ACHN (cell line): ENCODE measurements at places on chromosomes 5 and 9.

- no peak for DNase-seq
Observed at GRCh38 chr9:126609191-126609590, 4.5 kb upstream of the LMX1B start.

GRCh38 chr9:137611623-137612609, 6.4 kb downstream of the ARRDC1 start:
- DNase-seq: peak; percentile 86

- no peak for DNase-seq
Observed at GRCh38 chr9:19239955-19240354, 9.5 kb downstream of the DENND4C start.

DNA sequence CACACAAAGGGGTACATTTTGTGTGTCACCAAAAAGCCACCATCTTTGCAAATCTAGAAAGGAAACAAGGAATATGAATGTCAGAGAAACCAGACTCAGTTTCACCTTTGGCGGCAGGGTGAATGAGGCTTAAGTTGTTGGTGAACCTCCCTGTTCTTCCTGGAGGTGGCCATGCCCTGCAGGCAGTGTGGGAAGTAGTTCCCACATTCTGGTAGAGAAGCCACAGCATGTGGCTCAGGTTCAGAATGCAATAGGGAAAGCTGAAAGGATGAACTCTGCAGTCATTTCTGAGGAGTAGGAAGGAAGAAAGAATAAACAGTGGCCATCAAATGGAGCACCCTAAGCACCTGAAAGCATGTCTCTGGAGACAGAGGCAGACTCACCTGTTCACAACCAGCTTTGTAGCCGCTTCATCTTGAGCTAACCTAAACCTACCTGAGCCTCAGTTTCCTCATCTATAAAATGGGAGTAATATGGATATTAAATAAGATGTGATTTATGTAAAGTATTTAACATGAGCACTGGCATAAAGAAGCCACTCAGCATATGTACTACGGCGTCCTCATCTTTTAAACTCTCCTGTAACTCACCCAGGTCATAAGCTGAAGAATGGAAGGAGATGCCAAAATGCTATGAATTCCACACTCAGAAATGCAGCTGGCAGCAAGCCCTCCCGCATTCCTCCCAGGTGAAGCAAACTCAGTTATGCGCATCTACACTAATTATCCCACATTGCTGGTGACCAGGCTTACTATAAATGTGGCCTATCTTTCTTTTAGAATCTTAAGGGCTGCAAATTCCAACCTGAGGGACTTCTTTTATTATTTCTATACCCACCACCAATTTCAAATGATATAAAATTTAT, 86.0 kb downstream of the ZNF608 start:
- DNase-seq: peak; percentile 92

DNA sequence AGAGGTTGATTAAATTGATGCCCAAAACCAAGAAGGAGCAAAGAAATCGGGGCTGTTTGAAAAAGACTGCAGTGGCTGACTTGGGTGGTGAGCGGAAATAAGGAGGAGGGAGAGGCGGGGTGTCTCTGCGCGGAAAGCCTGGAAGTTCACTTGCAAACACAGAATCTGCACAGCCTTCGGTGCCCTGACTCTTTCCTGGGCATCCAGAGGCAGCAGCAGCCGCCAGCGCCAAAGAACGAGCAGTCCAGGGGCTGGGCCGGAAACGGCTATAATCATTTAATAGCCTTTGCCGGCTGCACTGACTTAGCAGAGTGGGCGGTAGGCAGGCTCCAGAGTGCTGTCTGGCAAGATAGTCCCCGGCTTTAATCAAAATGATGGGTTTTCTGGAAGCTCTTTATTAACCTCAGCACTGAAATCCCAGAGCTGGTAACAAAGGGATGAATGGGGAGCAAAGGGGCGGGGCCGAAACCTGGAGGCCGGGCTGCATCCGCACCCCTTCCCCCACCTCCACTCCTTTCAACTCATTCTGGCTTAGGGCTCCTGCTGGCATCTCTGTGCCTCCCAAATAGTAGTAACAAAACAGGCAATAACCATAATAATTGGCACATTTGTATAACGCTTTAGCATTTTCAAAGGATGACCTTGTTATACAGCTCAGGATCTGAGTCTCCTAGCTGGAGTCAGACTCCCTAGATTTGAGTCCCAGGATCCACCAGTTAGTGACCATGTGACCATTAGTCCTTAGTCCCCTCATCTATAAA, 35.7 kb downstream of the PCDHAC2 start:
- DNase-seq: no peak

DNA sequence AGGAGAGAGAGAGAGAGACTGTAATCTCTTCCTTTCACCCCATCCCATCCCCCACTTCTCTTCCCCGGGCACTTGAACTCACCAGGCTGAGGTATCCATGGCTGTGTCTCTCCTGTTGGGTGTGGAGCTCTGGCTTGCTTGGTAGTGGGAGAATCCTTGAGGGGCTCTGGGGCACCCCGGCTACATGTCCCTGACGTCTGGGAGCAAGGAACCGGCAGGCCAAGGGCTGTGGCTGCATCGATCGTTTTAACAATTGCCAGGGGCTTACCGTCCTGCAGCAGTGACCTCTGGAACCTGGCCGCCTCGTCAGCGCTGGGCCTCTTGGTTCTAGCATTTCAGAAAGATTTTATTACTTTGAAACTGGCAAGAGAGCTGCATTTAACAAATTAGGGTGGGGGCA, 30.0 kb downstream of the FGF18 start:
- no peak for DNase-seq

DNA sequence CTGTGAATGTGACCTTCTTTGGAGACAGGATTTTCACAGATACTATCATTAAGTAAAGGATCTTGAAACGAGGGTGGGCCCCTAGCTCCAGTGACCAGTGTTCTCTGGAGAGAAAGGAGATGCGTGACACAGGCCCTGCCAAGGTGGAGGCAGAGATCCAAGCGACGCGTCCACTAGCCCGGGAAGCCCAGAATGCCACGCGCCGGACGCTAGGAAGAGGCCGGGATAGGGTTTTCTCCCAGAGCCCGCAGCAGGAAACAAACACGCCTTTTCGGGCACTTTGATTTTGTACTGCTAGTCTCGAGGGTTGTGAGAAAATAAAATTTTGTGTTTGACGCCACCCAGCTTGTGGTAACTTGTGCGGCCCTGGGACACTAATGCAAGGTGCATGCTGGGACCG, 29.6 kb upstream of the VDAC1 start:
- no peak for DNase-seq

- no peak for DNase-seq
Observed at GRCh38 chr5:94941122-94941755, 322.8 kb downstream of the SLF1 start.

- DNase-seq: no peak
Observed at GRCh38 chr9:68728731-68729130, 23.7 kb downstream of the PIP5K1B start.

- DNase-seq: no peak
Observed at GRCh38 chr9:116942593-116943061, 255.5 kb downstream of the TRIM32 start.

GRCh38 chr9:137083394-137084004, 3.3 kb upstream of the MAN1B1 start:
- peak; percentile 96 for DNase-seq

DNA sequence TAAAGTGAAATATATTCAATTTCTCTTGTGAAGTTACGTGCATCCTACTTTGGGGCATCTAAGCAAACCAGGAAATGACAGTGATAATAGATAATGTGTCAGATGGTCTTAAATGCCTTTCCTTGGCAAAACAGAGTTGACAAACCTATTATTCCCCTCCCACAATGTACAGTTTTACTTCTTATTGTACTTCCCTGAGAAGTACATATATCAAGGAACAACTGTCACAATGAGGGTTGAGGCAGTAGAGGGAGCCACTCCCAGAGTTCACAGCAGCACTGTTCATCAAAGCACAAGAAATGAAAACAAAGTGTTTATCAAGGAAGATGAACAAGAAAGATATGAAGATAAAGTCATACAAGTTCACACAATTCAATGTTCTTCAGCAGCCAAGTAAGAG, 41.1 kb downstream of the ELAVL2 start:
- DNase-seq: no peak

- no peak for DNase-seq
Observed at GRCh38 chr9:126515873-126516505, 97.7 kb upstream of the LMX1B start.

DNA sequence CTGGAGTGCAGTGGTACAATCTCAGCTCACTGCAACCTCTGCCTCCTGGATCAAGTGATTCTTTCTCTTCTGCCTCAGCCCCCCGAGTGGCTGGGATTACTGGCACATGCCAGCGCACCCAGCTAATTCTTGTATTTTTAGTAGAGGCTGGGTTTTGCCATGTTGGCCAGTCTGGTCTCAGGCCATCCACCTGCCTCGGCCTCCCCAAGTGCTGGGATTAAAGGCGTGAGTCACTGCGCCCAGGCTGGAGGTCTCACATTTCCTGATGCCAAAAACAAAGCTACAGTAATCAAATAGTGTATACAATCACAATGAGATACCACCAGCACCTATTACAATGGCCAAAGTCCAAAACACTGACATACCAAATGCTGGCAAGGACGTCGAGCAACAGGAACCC, 51.1 kb downstream of the TTLL11 start:
- no peak for DNase-seq

DNA sequence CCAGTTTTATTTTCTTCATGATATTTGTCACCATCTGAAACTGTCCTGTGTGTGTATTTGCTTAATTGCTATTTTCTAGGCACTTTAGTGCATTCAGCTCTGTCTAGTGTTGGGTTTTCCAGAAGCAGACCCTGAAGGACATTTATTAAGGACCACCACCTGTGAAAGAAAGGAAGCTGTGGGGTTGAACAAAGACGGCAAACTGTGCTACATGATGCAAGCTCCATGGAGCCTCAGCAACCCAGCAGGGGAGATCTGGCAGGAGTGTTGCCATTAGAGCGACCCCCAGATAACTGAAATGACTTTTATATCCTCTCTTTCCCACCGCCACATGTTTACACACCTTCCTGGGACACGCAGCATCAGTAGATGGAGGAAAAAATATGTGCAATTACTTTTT, 125.5 kb downstream of the GABRB2 start:
- no peak for DNase-seq

DNA sequence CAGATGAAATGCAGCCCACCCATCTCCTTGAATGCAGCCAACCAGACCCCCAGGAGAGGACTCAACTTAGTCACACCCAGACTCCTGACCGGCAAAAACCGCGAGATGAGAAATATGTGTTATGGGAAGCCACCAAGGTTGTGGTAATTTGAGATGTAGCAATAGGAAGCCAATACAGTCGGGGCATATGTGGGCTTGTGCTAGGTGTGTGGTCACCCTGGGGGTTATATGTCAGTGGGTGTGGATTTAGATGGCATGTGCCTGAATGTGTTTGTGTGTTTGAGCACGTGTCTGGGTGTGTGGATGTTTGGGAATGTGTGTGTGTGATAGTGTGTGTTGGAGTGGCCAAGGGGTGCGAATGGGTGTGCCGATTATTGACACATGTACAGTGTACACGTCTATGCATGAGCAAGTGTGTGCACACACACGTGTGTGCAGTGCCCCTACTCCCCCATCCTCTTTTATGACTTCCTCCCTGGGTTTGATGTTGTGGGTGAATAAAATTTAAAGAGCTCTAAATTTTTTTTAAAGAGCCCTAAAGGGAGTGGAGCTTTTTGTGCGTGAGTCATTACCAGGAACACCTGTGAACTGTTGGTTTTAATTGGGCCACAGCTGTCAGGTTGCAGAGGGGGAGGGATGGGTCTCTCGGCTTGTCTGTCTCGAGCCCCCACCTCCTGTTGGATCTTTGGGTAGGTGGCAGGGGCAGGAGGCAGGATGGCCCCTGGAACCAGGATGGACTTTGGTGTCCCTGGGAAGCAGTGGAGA, 86.8 kb downstream of the LHX2 start:
- DNase-seq: no peak

DNA sequence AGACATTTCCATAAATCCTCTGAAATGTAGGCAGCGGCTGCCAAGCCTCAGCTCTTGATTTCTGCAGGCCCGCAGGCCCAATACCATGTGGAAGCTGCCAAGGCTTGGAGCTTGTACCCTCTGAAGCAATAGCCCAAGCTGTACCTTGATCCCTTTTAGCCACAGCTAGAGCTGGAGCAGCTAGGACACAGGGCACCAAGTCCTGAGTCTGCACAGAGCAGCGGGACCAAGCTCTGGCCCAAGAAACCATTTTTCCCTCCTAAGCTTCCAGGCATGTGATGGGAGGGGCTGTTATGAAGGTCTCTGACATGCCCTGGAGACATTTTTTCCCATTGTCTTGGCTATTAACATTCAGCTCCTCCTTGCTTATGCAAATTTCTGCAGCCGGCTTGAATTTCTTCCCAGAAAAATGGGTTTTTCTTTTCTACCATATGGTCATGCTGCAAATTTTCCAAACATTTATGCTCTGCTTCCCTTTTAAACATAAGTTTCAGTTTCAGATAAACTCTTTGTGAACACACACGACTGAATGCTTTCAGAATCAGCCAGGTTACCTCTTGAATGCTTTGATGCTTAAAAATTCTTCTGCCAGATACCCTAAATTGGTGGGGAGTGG, 14.4 kb upstream of the ZFR start:
- no peak for DNase-seq

DNA sequence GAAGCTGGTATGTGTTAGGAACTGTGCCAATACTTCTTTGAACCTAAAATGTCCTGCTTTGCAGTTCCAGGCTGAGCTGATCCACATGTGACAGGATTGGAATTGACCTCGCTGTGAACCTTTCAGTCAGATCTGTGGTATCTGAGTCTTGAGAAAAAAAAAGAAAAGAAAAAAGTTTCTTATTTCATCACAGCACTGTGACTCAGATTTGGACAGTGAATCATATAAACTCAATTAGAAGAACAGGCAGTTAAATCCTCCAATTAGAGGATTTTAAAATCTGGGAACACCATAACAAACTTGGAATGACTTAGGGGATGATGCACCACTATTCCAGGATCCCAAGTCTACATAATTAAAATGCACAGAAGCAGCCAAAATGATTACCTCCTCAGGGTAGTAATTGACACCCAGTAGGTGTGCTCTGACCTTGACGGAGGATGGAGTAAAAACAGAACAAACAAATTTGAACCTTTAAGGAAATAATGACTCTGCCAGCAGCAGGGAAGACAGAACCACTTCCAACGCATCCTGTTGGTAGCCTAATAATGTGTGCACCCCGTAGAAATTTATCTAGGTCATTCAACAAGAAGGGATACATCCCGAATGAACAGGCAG, 57.8 kb upstream of the RAI14 start:
- DNase-seq: peak; percentile 66

DNA sequence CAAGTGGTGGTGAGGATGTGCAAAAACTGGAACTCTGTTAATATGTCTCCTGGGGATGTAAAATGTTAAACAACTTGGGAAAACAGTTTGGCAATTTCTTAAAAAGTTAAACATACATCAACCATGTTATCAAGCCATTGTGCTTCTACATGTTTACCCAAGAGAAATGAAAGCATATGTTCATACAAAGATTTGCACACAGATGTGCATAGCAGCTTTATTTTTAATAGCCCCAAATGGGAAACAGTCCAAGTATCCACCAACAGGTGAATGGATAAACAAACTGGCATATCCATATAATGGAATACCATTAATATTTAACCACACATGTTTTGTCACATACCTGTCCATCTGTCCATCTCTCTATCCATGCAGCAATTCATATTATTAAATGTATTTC, 6.2 kb downstream of the VPS13A start:
- no peak for DNase-seq

GRCh38 chr9:128733256-128733655, 9.3 kb upstream of the ZDHHC12 start:
- DNase-seq: peak; percentile 93

- DNase-seq: no peak
Observed at GRCh38 chr9:132474253-132474652, 64.2 kb downstream of the CFAP77 start.
